ENCODE measurements at places on chromosomes 16 and 17.

DNA sequence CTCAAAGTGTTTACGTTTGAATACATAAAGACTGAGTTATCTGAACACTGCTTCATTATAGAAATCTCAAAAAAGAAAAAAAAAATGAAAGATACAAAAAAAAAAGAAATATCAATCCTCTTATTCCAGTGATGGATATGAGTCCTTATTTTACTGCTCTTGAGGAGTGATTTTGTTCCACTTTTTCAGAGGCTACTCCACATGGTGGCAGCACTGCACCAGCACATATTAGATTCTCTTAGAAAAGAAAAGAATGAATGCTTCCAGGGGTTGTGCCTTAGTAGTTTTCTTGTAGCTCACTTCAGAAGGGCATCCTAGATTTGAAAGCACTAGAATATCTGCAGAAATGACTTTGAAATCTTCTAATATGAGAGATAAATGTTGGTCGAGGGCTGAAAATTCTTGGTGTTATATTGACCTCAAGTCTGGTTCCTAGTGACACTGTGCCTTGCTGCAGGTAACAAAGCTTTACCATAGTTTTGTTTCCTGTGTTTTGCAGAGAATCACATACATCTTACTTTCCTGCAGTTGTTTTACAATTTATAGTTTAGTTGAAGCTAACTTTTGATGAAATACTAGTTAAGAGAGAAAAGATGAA, 25.9 kb downstream of the AP2B1 start:
- no peak for DNase-seq

DNA sequence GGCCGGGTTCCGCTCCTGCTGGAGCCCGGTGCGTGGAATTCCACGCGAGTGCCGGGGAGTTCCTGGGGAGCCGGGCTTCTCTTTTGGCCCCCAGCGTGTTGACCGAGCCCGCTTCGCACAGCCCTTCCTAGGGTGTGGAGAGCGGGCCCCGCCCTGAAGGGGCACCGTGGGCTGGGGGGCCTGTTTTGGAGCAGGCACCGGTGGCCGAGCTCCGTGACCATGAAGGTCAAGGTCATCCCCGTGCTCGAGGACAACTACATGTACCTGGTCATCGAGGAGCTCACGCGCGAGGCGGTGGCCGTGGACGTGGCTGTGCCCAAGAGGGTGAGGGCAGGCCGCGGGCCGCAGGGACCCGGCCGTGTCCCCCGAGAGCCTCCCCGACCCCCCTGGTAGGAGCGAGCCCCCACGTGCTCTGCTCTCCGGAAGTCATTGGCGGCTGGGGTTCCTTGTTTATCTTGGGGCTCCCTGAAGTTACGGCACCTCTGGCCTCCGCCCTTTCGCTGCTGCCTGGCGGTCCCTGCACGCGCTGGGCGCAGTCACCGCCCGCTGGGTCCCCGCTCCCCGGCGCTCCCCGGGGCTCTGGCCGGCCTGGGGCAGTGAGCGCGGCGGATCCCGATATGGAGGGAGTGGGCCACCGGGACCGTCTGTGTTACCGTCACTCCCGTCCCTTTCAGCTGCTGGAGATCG, 528 bp downstream of the HAGHL start:
- no peak for DNase-seq

- DNase-seq = peak; percentile 51
Observed at GRCh38 chr17:63841350-63842172, 924 bp downstream of the SMARCD2 start.

- no peak for DNase-seq
Observed at GRCh38 chr17:64423881-64424280, 25.0 kb upstream of the MILR1 start.

- DNase-seq = no peak
Observed at GRCh38 chr17:63442074-63442473, 4.0 kb downstream of the CYB561 start.

DNA sequence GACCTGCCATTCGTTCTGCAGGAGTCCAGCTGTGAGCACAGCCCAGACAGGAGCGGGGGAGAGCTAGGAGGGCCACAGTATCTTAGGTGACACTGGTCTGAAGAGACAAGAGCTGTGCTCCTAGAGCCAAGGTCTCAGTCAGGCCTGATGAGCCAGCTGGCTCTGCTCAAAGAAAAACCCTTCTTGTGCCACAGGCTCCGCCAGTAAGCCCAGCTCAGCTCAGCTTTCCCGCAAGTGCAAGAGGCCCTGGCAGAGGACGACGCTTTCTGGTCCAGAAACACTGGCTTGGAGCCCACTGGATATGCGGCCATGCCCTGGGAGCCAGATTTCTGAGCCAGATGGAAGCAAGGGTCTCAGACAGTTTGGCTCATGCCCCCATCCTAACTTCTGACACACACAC, 23.9 kb downstream of the PEMT start:
- DNase-seq = no peak

GRCh38 chr17:29039764-29040598, 3.0 kb upstream of the PIPOX start:
- DNase-seq = no peak

- no peak for DNase-seq
Observed at GRCh38 chr17:19857640-19858039, 10.1 kb downstream of the ULK2 start.

GRCh38 chr16:12426122-12426521, 377.6 kb downstream of the CPPED1 start:
- DNase-seq = no peak

- DNase-seq = no peak
Observed at GRCh38 chr17:40598301-40598618, 33.0 kb upstream of the CCR7 start.

DNA sequence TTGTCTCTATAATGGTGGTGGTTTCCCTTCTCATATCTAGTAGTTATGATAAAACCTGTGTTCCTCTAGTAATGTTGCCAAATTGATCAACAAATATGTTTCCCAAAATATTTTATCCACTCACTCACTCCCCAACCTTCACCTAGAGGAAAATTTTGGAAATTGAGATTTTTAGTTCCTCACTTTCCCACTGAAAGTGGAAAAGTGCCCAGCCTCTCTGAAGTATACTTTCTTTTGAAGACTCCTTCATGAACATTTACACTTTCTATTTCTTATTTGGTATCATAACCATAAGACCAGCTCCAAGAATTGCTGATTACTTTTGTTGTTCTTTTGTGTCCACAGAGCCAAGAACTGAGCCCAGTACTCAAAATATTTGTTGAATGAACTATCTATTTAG, 5.1 kb upstream of the CENPV start:
- DNase-seq = no peak

DNA sequence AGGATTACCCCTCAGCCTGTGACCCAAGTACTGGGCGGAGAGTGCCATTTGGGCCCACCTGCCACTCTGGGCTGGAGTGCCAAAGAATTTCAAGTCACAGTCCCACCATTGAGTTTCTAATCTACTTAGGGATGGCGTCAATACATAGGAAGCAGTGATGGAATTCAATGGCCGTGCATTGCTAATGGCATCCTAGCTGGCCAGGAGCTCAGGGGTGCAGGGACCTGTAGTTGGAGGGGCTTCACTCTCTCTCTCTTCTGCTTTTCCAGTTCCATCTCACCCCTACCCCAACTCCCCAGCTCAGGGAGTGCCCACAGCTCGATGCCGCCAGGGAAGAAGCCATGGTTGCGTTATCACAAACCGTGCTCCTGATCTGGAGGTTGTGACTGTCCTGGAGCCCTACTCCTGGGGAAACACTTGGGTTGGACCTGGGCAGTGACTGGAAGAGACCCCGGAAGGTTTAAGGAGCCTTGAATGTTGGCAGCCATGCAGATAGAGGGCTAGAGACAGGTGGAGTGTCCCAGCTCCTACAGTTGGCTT, 2.4 kb downstream of the MMP15 start:
- no peak for DNase-seq

DNA sequence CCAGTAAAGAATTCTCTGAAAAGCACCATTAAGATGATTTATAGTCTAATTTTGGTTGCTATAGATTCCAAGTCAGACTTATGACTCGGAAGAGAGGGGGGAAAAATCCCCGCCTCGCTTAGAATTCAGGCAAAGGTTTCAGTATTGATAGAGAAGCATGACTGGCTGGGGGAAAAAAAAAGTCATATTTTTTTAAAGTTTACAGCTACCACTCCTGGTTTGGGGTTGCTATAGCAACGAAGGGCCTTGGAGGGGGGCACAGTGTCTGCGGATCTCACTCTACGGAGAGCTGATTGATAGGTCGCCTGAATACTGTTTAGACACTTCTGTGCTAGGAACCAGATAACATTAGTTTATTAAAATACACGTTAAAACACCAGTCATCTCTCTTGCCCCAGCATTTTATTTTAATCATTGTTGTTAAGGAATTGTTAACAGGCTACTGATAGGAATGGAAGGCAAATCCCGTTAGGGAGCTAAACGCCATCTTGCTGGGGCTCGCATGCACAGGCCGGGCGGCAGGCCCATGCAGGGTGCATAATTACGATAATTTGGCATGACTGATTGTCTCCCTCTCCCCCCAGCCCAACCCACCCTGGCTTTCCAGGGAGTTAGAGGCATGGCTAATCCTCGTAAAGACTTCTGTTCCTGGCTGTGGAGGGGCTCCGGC, 380.0 kb upstream of the XYLT1 start:
- no peak for DNase-seq

DNA sequence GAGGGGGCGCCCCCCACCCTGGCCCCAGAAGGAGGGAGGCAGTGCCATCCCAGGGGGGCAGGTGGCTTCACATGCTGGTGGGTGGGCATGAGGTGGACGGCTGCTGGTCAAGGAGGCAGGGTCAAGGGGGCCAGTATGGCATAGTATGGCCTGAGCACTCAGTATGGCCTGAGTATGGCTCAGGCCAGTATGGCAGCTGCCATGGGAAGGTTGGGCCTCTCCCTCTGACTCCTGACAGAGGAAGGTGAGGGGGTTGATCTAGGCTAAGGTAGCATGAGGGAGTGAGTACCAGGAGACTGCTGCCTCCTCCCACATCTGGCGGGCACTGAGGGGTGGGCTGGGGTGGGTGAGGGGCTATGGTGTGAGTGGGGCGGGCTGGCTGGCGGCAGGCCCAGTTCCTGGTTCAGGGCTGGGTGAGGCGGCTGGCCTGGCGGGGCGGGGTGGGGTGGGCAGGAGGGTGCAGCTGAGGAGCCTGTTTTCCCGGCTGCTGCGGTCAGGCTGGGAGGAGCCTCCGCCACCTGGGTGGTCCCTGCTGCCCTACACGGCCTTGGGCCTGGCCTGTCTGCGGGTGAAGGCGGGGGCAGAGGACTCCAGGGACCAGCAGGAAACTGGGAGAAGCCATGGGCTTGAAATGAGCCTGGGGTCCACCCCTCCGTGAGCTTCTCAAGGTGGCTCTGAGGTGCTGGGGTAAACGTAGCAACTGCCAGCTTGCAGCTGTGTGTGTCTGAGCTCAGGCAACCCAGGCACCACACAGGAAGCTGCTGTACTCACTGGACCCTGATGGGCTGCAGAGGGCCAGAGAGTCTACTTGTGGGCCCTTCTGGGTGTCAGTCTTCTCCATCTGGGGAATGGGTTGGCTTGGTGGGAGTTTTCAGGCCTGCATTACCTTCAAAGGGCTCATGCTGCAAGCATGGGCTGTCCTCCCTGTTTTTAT, 57.0 kb downstream of the RAI1 start:
- no peak for DNase-seq

- DNase-seq = no peak
Observed at GRCh38 chr17:354651-355556, 2.3 kb upstream of the RPH3AL start.

DNA sequence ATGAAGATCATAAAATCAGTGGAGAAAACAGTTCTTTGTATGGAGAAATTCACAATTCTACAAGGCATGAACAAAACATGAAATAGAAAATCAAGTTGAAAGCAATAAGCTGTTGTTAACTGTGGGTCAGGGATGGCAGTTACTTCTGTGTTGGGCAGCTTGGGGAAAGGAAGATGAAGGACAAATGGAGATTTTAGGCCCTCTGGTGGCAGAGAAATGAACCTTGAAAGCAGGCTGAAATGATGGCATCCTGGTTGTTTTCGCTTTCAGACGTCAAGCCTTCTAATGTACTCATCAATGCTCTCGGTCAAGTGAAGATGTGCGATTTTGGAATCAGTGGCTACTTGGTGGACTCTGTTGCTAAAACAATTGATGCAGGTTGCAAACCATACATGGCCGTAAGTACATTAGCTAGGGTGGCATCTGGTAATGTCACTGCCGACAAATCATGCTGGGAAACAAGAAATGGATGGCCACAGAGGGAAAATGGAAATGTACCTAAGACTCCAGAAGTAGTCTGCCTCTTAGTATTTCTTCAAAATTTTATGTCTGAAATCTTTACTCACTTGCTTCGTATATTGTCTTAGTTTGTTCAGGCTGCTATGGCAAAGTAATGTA, 108.9 kb downstream of the MAP2K6 start:
- DNase-seq = no peak

DNA sequence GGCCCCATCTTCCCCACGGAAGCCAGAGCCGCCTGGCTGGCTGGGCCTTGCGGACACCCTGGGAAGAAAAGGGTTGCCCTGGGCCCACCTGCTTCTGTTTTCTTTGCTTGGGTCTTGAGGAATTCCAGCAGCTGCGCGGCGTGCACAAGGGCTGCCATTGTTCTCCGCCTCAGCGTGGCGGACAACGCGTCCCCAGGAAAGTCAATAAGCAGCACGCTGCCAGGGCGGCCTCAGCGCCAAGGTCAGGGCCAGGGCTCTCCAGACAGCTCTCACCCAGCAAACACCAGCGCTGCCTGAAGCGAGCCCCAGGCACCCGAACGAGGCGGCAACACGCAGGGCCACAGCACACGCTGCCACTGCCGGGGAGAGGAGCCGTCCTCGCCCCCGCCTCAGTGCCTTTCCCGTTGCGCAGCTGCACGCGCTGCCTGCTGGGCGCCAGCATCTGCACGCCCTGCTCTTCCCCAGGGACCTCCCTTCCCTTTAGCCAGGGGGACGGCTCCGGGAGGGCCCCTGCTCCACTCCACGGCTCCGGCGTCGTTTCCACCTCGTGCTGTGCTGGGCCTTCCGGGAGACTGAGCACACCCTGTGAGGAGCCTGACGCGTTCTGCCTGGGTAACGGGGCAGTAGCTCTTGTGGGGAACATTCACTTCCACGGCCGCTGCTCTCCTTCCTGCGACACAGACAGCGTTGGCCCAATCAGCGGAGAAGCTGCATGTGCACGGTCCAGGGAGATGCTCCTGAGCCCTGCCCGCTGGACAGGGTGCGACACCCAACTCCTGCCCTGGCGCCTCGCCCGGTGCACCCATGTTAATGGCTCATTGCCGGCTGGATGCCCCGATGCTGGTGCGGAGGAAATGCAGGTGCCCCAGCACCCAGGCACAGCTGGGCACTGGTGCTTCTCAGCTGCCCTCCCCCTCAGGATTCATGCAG, 57.8 kb downstream of the LMF1 start:
- peak; percentile 31 for DNase-seq

GRCh38 chr16:83200005-83200779, 573.4 kb downstream of the CDH13 start:
- DNase-seq = peak; percentile 4

Measured in hypothalamus (tissue), 51 donors.